ENCODE measurements at places on chromosomes 5 and 9.

- H3K36me3 ChIP-seq: no peaks in the 10 kb centered on the region
- no peak overlapping the region for H3K27ac ChIP-seq
- H3K4me3 ChIP-seq: no peak overlapping the region
- H3K4me1 ChIP-seq: no peaks in the 10 kb centered on the region
- no peak for DNase-seq
These were observed 148.9 kb downstream of the DOCK2 start for GRCh38 chr5:169785771-169786618.

DNA sequence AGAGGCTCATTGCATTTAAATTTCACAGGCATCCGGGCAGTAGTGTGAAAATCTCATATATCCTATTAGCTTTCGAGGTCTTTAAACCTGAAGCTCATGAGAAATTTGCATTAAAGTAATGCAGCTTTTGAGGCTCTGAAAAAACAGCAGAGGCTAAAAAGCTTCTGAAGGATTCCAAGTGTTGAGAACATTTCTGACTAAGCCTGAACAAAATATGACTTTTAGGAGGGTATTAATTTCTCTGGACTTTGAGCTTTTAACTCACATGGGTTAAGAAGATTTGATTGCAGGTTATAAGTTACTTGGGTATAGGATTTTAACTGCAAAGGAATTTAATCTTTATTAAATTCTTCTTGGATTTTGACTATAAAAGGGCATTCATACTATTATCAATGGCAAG, 743.9 kb downstream of the TLE1 start:
- H3K27ac ChIP-seq: no peak overlapping the region
- no peak for DNase-seq
- H3K4me1 ChIP-seq: no peaks in the 10 kb centered on the region
- no peaks in the 10 kb centered on the region for H3K27me3 ChIP-seq
- no peak overlapping the region for H3K4me3 ChIP-seq

DNA sequence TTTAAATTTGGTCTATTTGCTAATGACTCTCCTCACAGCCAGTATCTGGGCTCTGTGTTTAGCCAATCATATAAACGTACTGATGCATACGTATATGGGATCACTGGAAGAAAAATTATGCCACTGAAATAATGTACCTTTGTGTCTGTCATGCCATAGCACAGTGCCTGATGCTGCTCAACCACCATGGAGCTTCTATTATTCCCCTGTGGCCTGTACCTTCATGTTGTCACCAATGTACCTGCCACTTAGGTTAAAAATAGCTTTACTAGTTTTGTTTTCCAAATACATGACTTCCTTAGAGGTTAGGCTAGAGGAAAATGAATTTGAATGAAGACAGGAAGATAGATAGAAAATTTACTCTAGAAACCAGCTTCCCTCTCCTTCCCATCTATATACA, 34.6 kb downstream of the HACD4 start:
- H3K4me1 ChIP-seq: no peaks in the 10 kb centered on the region
- no peak overlapping the region for H3K4me3 ChIP-seq
- no peaks in the 10 kb centered on the region for H3K27me3 ChIP-seq
- no peak for DNase-seq
- no peak overlapping the region for H3K27ac ChIP-seq

- no peak overlapping the region for H3K27ac ChIP-seq
- no peaks in the 10 kb centered on the region for H3K4me1 ChIP-seq
- H3K27me3 ChIP-seq: no peaks in the 10 kb centered on the region
- DNase-seq: no peak
- H3K4me3 ChIP-seq: no peak overlapping the region
These were observed 30.2 kb downstream of the BRINP1 start for GRCh38 chr9:119339056-119339455.

- no peaks in the 10 kb centered on the region for H3K36me3 ChIP-seq
- no peak overlapping the region for H3K27ac ChIP-seq
- no peak overlapping the region for H3K4me3 ChIP-seq
- DNase-seq: no peak
- H3K4me1 ChIP-seq: no peaks in the 10 kb centered on the region
- H3K27me3 ChIP-seq: no peaks in the 10 kb centered on the region
These were observed 87.2 kb downstream of the TMEM232 start for GRCh38 chr5:110638970-110639902.

DNA sequence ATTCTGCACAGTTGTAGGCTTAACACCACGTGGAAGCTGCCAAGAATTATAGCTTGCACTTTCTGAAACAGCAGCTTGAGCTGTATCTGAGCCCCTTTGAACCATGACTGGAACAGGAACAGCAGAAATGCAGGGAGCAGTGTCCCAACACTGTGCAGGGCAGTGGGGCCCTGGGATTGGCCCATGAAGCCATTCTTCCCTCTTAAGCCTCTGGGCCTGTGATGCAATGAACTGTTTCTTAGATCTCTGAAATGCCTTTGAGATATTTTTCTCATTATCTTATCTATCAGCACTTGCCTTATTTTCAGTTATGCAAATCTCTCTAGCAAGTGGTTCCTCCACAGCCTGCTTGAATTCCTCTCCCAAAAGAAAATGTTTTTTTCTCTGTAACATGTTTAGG, 87.0 kb upstream of the MTAP start:
- no peak overlapping the region for H3K4me3 ChIP-seq
- H3K36me3 ChIP-seq: no peaks in the 10 kb centered on the region
- no peaks in the 10 kb centered on the region for H3K27me3 ChIP-seq
- H3K4me1 ChIP-seq: peaks cover 4% of the 10 kb centered on the region

- H3K4me1 ChIP-seq: no peaks in the 10 kb centered on the region
- peaks cover 2% of the 10 kb centered on the region for H3K36me3 ChIP-seq
- H3K4me3 ChIP-seq: no peak overlapping the region
- no peak for DNase-seq
- H3K27ac ChIP-seq: no peak overlapping the region
These were observed 28.4 kb downstream of the SLC12A2 start for GRCh38 chr5:128111818-128112448.

All from trophoblast cell (in vitro differentiated cells and primary cell).